Sigmoid colon (tissue), 7 donors: ENCODE measurements at places on chromosomes 13 and 19. TPM values are rescaled to one million over a fixed set of nuclear protein-coding genes. Genes with fewer than 3 reads are reported as not detected.

FAM83E gene
- not detected for total RNA-seq

ADGRE3 gene
- total RNA-seq, result not detected

IGFLR1 gene
- total RNA-seq, result 5.8 TPM

ZNF823 gene
- 4.1 TPM for total RNA-seq

GGACT gene
- 2.1 TPM for total RNA-seq

C19orf33 gene
- not detected for total RNA-seq

FFAR1 gene
- not detected for total RNA-seq

RNF113B gene
- not detected for total RNA-seq

- no peaks in the 10 kb centered on the region for H3K36me3 ChIP-seq
- no peak overlapping the region for H3K4me3 ChIP-seq
- H3K4me1 ChIP-seq, result no peaks in the 10 kb centered on the region
- H3K27ac ChIP-seq, result no peak overlapping the region
- DNase-seq, result no peak
Observed at GRCh38 chr19:40862785-40863184, 12.5 kb upstream of the CYP2A6 start.

- no peak overlapping the region for H3K27ac ChIP-seq
- no peaks in the 10 kb centered on the region for H3K27me3 ChIP-seq
- H3K36me3 ChIP-seq, result no peaks in the 10 kb centered on the region
- no peak overlapping the region for H3K4me3 ChIP-seq
- peak; percentile 52 for DNase-seq
Observed at GRCh38 chr19:41699231-41699967, 9.0 kb upstream of the CEACAM5 start.

GRCh38 chr13:55534306-55534705, 1606.4 kb upstream of the PRR20A start:
- no peaks in the 10 kb centered on the region for H3K36me3 ChIP-seq
- no peaks in the 10 kb centered on the region for H3K27me3 ChIP-seq
- no peak overlapping the region for H3K4me3 ChIP-seq
- H3K27ac ChIP-seq, result no peak overlapping the region
- DNase-seq, result no peak
- H3K4me1 ChIP-seq, result no peaks in the 10 kb centered on the region

GRCh38 chr13:66835040-66835628, 395.0 kb downstream of the PCDH9 start:
- H3K36me3 ChIP-seq, result no peaks in the 10 kb centered on the region
- no peak overlapping the region for H3K4me3 ChIP-seq
- H3K27ac ChIP-seq, result no peak overlapping the region
- DNase-seq, result peak; percentile 71
- H3K27me3 ChIP-seq, result no peaks in the 10 kb centered on the region

- no peak overlapping the region for H3K4me3 ChIP-seq
- no peaks in the 10 kb centered on the region for H3K4me1 ChIP-seq
- H3K27me3 ChIP-seq, result no peaks in the 10 kb centered on the region
- no peak for DNase-seq
- no peak overlapping the region for H3K27ac ChIP-seq
Observed at GRCh38 chr13:71325556-71325955, 541.4 kb downstream of the DACH1 start.

DNA sequence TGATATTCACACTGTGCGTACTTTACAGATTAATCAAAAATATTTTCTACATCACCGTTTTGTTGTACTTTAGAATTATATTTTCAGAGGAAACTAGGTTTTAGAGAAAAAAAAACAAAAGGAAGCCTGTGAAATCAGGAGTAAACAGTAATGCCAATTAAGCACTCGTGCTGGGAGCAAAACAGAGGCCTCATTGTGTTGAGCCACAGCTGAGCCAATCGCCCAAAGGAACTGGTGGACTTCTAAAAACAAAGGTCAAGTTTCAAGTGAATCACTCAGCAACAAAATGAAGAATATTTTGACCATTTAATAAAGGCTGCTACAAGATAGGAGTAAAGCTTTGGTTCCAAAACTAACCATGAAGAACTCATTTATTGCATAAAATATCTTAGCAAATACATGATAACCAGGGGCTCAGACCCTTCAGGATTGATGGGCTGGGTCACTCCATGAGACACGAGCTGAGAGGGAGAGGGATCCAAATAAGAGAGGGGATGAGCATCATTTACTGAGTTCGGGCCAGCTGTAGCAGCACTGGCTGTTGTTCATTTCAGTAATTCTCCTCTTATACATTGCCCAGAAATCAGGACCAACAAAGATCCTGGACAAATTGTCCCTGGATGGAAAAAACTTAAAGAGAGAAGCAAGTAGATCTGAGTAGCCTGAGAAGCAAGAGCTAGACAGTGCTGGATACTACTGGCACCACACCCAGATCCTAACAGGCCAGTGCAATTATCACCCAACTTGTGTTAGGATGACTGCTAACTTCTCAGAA, 8.3 kb upstream of the NALCN start:
- H3K27ac ChIP-seq, result no peak overlapping the region
- no peak for DNase-seq
- H3K4me3 ChIP-seq, result no peak overlapping the region
- H3K36me3 ChIP-seq, result no peaks in the 10 kb centered on the region

GRCh38 chr13:98945863-98946605, 31.8 kb downstream of the DOCK9 start:
- no peak overlapping the region for H3K27ac ChIP-seq
- H3K4me3 ChIP-seq, result no peak overlapping the region
- H3K4me1 ChIP-seq, result no peaks in the 10 kb centered on the region

GRCh38 chr13:111287201-111287600, 33.2 kb upstream of the TEX29 start:
- H3K4me1 ChIP-seq, result peaks cover 9% of the 10 kb centered on the region
- H3K27me3 ChIP-seq, result no peaks in the 10 kb centered on the region

- no peak overlapping the region for H3K27ac ChIP-seq
- no peak for DNase-seq
- H3K27me3 ChIP-seq, result no peaks in the 10 kb centered on the region
- H3K4me3 ChIP-seq, result no peak overlapping the region
- no peaks in the 10 kb centered on the region for H3K4me1 ChIP-seq
- no peaks in the 10 kb centered on the region for H3K36me3 ChIP-seq
Observed at GRCh38 chr19:57233207-57233606, 2.4 kb downstream of the AURKC start.

- no peaks in the 10 kb centered on the region for H3K27me3 ChIP-seq
- H3K4me1 ChIP-seq, result no peaks in the 10 kb centered on the region
- no peak overlapping the region for H3K27ac ChIP-seq
- DNase-seq, result no peak
- no peaks in the 10 kb centered on the region for H3K36me3 ChIP-seq
Observed at GRCh38 chr13:84137292-84137691, 255.0 kb upstream of the SLITRK1 start.

- no peak overlapping the region for H3K27ac ChIP-seq
- no peak overlapping the region for H3K4me3 ChIP-seq
- H3K36me3 ChIP-seq, result no peaks in the 10 kb centered on the region
- no peaks in the 10 kb centered on the region for H3K4me1 ChIP-seq
- no peaks in the 10 kb centered on the region for H3K27me3 ChIP-seq
Observed at GRCh38 chr13:23956106-23956505, 58.8 kb upstream of the C1QTNF9B start.

DNA sequence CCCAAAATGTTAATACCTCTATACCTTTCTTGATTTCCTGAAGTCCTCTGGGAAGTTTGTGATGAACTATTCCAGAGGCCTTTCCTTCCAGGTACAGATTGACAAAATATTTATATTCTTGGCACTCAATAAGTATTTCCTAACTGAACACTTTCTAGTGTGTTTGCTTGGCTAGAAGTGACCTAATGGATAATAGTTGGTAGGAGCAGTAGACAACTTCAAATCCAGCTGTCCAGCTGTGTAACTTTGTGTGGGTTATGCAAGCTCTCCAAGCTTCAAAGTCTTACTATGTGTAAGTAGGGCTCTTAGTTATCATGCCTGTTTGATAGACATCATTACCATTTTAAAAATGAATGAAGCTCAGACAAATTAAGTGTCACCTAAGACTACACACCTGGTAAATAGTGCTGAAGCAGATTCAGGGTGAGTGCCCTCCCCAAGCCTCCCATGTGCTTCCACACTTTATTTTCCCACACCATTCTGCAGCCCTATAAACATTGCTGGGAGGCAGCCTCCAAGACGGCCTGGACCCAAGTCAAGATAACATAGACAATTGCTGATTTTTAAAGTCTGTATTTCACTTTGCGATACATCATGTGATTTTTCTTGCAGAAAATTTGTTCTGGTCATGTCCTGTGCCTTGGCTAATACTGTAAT, 196.6 kb downstream of the NALCN start:
- no peak overlapping the region for H3K27ac ChIP-seq
- no peak overlapping the region for H3K4me3 ChIP-seq
- no peaks in the 10 kb centered on the region for H3K4me1 ChIP-seq
- no peaks in the 10 kb centered on the region for H3K27me3 ChIP-seq

- no peak for DNase-seq
- H3K4me1 ChIP-seq, result no peaks in the 10 kb centered on the region
- H3K36me3 ChIP-seq, result no peaks in the 10 kb centered on the region
- no peak overlapping the region for H3K4me3 ChIP-seq
- H3K27ac ChIP-seq, result no peak overlapping the region
Observed at GRCh38 chr13:46982856-46983582, 86.2 kb upstream of the HTR2A start.

DNA sequence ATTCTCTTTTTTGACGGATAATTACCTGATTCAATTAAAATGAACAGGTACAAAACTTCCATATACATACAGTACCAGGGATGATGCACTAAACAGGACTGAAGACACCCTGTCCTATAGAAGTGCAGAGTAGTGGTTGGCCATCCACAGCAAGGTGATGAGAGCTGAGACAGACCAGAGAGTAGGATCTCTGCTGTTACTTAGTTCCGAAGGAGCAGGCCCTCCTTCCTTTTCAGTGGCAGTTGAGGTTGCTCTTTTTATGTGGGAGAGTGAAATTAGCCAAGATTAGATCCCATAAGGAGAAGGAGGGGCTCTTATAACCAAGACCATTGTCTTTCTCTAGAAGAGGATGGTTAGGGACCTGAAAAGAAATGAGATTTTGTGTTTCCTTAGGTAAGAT, 4.0 kb downstream of the PDS5B start:
- H3K27me3 ChIP-seq, result no peaks in the 10 kb centered on the region
- H3K27ac ChIP-seq, result peak overlapping the region; percentile 94
- no peaks in the 10 kb centered on the region for H3K36me3 ChIP-seq
- H3K4me3 ChIP-seq, result peak overlapping the region; percentile 87
- no peak for DNase-seq

- H3K4me3 ChIP-seq, result no peak overlapping the region
- H3K27ac ChIP-seq, result no peak overlapping the region
- no peaks in the 10 kb centered on the region for H3K36me3 ChIP-seq
Observed at GRCh38 chr13:112325142-112325808, 50.9 kb upstream of the SPACA7 start.

DNA sequence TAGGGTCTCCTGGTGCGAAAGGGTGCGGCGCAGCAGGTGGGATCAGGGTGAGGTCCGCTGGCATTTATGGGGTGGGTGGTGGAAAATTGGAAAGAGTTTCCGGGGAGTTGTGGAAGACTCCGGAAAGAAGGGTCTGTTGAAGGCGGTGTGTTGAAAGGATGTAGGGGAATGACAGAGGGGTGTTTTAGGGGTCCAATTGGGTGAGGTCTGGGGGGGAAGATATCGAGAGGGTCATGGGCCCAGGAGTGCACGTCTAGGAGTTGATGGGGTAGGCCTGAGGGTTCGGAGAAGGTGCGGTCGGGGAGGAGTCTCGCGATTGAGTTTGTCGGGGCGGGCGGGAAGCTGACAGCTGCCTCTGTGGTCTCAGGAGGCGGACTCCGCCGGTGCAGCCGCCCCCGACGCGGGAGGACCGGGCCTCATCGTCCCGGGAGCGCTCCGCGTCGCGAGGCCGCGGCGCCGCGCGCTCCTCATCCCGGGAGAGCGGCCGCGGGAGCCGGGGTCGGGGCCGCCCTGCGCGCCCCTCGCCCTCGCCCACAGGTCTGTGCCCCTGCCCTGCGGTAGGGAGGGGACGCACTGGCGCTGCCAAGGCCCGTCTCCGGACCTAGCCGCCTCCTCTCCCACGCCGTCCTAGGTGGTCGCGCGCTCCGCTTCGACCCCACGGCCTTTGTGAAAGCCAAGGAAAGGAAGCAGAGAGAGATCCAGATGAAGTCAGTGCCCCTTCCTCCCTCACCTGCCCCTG, 7.0 kb downstream of the PGLYRP1 start:
- no peak overlapping the region for H3K27ac ChIP-seq
- DNase-seq, result no peak
- peak overlapping the region; percentile 61 for H3K4me3 ChIP-seq
- H3K36me3 ChIP-seq, result peaks cover 3% of the 10 kb centered on the region

- peak overlapping the region; percentile 15 for H3K4me3 ChIP-seq
- no peaks in the 10 kb centered on the region for H3K27me3 ChIP-seq
- DNase-seq, result peak; percentile 71
Observed at GRCh38 chr19:48867746-48868113, 687 bp downstream of the PLEKHA4 start.

- peaks cover 7% of the 10 kb centered on the region for H3K36me3 ChIP-seq
- DNase-seq, result no peak
- no peak overlapping the region for H3K27ac ChIP-seq
Observed at GRCh38 chr19:55106591-55106990, 10.8 kb downstream of the PPP1R12C start.

GRCh38 chr19:31496076-31496475, 146.8 kb upstream of the TSHZ3 start:
- no peaks in the 10 kb centered on the region for H3K36me3 ChIP-seq
- H3K27ac ChIP-seq, result no peak overlapping the region
- H3K4me1 ChIP-seq, result no peaks in the 10 kb centered on the region
- no peak overlapping the region for H3K4me3 ChIP-seq

- DNase-seq, result peak; percentile 83
- H3K4me1 ChIP-seq, result no peaks in the 10 kb centered on the region
Observed at GRCh38 chr19:1220976-1221903, 15.7 kb downstream of the STK11 start.

GRCh38 chr19:13401388-13401787, 104.9 kb downstream of the CACNA1A start:
- no peak overlapping the region for H3K27ac ChIP-seq
- no peak overlapping the region for H3K4me3 ChIP-seq
- no peak for DNase-seq
- H3K27me3 ChIP-seq, result peaks cover 2% of the 10 kb centered on the region
- no peaks in the 10 kb centered on the region for H3K36me3 ChIP-seq

GRCh38 chr13:44730851-44731250, 154.7 kb upstream of the TSC22D1 start:
- no peak for DNase-seq
- no peak overlapping the region for H3K4me3 ChIP-seq

DNA sequence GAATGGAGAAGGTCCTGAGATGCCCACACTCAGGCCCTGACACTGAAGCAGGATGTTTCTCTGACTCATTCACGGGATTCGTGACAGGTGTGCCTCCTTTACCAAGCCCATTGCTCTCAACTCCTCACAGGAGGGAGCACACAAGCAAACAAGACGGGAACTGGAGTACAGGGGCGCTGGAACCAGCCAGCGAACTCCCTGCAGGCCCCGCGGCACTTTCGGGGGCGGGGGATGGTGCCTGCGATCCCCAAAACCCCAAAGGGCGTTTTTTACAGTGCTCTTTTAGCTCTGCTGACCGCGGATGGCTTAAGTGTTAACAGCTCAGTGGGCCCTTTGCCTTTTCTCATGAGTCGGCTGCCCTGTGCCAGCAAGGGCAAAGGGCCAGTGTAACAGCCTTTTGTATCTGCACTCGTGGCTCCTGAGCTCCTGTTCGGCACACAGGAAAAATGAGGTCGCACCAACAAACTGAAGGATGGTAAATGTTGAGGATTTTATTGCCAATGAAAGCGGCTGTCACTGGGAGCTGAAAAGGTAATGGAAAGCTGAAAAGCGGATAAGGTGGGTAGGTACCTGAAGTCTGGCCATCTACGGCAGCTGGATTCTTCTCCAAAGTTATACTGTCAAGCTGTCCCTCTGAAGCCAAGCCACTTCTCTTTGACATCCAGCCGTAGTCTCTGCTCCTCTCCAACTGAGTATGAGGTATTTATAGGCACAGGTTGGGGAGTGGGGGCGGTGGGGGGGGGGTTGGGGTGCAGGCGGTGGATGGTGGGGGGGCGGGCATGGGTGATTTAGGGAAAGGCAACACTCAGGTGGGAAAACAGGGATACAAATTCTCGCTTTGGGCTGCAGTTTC, 65.0 kb upstream of the TRPC4 start:
- no peaks in the 10 kb centered on the region for H3K36me3 ChIP-seq
- H3K4me1 ChIP-seq, result peaks cover 4% of the 10 kb centered on the region
- H3K4me3 ChIP-seq, result no peak overlapping the region
- H3K27ac ChIP-seq, result no peak overlapping the region
